GM23338 (cell line): ENCODE measurements at places on chromosomes 3 and 15. TPM values are rescaled to one million over a fixed set of nuclear protein-coding genes. Genes with fewer than 3 reads are reported as not detected.

BDH1 gene
- total RNA-seq: 11.2 and 18.1 TPM in 2 replicates

WDR93 gene
- 0.14 TPM in 1 of 2 replicates, not detected in the other for total RNA-seq

PLSCR2 gene
- not detected in 2 replicates for total RNA-seq

FAM227B gene
- 2.6 and 10.1 TPM in 2 replicates for total RNA-seq

- peaks cover 10% of the 10 kb centered on the region; the same call in 1 of the 2 replicates for H3K27me3 ChIP-seq
- no peaks in the 10 kb centered on the region for H3K4me1 ChIP-seq
- H3K27ac ChIP-seq: no peak overlapping the region
- no peak for DNase-seq
These were observed 64.5 kb upstream of the LRIG1 start for GRCh38 chr3:66565301-66565700.

DNA sequence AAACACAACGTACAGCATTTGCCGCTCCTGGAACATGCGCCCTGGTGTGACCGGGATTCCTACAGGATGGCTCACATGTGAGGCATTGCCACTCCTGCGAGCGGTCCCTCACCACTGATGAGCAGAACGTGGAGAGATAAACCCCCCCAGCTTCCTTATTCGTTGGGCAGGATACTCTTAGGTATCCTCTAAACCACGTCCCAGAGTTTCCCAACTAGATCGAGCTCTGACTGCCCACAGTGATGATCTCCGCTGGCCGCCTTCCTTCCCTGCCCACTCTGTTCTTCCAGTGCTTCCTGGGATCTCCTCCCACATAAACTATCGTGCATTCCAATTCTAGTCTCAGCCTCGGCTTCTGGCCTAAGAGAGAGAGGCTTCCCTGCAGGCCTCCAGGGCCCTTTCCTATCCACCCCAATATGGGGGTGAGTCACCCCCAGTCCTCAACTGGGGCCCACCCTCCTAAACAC, 91.8 kb downstream of the TOP2B start:
- DNase-seq: no peak
- no peak overlapping the region for H3K27ac ChIP-seq
- H3K4me1 ChIP-seq: no peaks in the 10 kb centered on the region
- H3K27me3 ChIP-seq: no peaks in the 10 kb centered on the region
- no peak overlapping the region for H3K4me3 ChIP-seq

GRCh38 chr3:8143186-8143585, 358.4 kb upstream of the LMCD1 start:
- no peaks in the 10 kb centered on the region for H3K27me3 ChIP-seq
- DNase-seq: no peak
- no peaks in the 10 kb centered on the region for H3K36me3 ChIP-seq
- no peak overlapping the region for H3K27ac ChIP-seq
- peaks cover 4% of the 10 kb centered on the region for H3K4me1 ChIP-seq

GRCh38 chr15:87579537-87579936, 677.0 kb downstream of the NTRK3 start:
- no peak overlapping the region for H3K4me3 ChIP-seq
- H3K4me1 ChIP-seq: no peaks in the 10 kb centered on the region
- no peak for DNase-seq
- no peaks in the 10 kb centered on the region for H3K27me3 ChIP-seq

GRCh38 chr3:106104078-106104477, 235.3 kb upstream of the CBLB start:
- H3K36me3 ChIP-seq: no peaks in the 10 kb centered on the region
- DNase-seq: no peak
- no peaks in the 10 kb centered on the region for H3K4me1 ChIP-seq
- no peaks in the 10 kb centered on the region for H3K27me3 ChIP-seq

DNA sequence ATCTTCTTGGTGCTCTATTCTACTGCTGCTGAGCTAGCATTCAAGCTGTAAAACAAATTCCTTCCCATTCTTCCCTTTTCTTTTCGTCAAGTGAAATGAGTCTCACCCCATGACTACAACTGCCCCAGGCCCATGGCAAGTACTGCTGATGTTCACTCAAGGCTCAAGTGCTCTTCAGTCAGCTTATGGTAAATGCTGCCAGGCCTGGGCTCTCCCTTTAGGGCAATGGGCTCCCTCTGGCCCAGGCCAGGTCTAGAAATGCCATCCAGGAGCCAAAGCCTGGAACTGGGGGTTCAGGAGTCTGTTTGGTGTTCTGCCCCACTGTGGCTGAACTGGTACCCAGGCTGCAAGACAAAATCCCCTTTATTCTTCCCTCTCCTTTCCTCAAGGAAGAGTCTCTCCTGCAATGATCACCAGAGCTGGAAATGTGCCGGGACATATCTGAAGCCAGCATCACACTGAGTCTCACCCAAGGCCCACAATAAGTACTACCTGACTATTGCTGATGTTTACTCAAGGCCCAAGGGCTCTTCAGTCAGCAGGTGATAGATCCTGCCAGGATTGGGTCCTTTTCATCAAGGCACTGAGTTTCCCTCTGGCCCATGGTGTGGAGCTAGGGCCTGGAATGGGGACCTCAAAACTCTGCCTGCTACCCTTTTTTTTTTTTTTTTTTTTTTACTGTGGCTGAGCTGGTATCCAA, 205.0 kb upstream of the STAC start:
- no peak for DNase-seq
- no peak overlapping the region for H3K4me3 ChIP-seq
- no peaks in the 10 kb centered on the region for H3K27me3 ChIP-seq
- H3K27ac ChIP-seq: no peak overlapping the region
- no peaks in the 10 kb centered on the region for H3K36me3 ChIP-seq
- peaks cover 24% of the 10 kb centered on the region for H3K4me1 ChIP-seq

GRCh38 chr15:68354923-68355322, 77.0 kb downstream of the ITGA11 start:
- no peaks in the 10 kb centered on the region for H3K36me3 ChIP-seq
- H3K4me1 ChIP-seq: no peaks in the 10 kb centered on the region
- no peak overlapping the region for H3K4me3 ChIP-seq
- no peak overlapping the region for H3K27ac ChIP-seq
- H3K27me3 ChIP-seq: no peaks in the 10 kb centered on the region
- DNase-seq: no peak

GRCh38 chr15:68693071-68693470, 114.3 kb downstream of the CORO2B start:
- no peak overlapping the region for H3K4me3 ChIP-seq
- H3K27me3 ChIP-seq: no peaks in the 10 kb centered on the region
- H3K27ac ChIP-seq: no peak overlapping the region
- peaks cover 13% of the 10 kb centered on the region; the same call in 1 of the 2 replicates for H3K4me1 ChIP-seq
- DNase-seq: no peak
- H3K36me3 ChIP-seq: no peaks in the 10 kb centered on the region

GRCh38 chr3:188486126-188486525, 332.2 kb downstream of the LPP start:
- H3K36me3 ChIP-seq: no peaks in the 10 kb centered on the region
- H3K27me3 ChIP-seq: no peaks in the 10 kb centered on the region
- H3K27ac ChIP-seq: no peak overlapping the region
- no peaks in the 10 kb centered on the region for H3K4me1 ChIP-seq

GRCh38 chr3:155423526-155424322, 130.2 kb upstream of the STRIT1 start:
- H3K4me1 ChIP-seq: peaks cover 37% of the 10 kb centered on the region
- no peak overlapping the region for H3K4me3 ChIP-seq
- no peak for DNase-seq
- H3K27me3 ChIP-seq: no peaks in the 10 kb centered on the region
